ENCODE measurements at places on chromosomes 11 and 22. TPM values are rescaled to one million over a fixed set of nuclear protein-coding genes. Genes with fewer than 3 reads are reported as not detected.

- DNase-seq: no peak
Observed at GRCh38 chr11:38043060-38043459, 1445.0 kb upstream of the RAG2 start.

GRCh38 chr22:46695346-46696228 lies 42.5 kb downstream of the CERK start:
- DNase-seq: no peak

DNA sequence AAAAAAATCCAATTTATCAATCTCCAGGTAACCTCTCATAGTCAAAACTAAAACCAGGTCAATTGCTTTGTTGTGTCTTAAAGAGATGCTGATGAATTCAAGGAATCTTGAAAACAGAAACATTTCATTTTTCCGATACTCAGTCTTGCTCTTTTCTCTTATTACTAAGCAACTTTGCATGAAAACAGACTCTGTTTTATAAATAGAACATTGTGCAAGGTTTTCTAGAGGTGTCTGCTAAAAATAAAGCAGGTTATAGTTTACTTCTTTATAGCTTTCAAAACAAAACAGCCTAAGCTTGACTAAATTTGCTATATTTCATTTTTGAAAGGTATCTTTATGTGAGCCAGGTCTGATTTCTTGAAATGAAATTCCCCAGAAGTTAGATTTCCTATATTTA lies 109.3 kb downstream of the ARL14EP start:
- no peak for DNase-seq

GRCh38 chr11:63920126-63920938 lies 3.4 kb upstream of the RCOR2 start:
- DNase-seq: no peak

DNA sequence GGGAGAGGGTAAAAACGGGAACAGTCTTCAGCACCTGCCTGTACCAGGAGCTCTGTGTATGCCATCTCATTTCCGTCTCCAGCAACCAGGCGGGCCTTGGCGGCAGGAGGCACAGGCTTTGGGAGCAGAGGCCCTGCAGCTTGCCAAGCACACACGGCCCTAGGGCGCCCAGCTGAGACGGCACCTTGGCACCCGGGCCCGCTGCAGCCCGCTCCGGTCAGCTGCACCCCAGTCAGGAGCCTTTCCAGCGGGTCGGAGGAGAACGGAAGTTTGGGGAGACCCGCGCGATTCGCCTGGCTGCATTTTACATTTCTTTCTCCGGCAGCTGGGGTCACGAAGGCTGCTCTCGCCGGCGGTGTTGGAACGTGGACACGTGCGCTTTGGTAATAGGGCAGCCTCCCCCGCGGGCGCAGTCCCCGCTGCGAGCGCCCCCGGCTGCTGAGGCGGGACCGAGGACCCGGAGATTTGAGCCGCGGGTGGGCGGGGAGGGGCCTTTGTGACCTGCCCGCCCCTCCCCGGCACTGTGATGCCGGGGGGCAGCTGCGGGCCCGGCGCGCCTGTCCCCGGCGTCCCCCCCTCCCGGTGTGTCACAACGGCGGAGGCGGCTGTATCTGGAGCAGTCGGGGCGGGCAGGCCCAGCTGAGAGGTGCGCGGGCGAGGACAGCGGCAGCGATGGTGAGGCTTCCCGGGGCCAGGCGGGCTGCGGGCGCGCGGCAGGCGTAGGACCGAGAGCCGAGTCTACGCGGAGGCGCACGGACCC lies at the start of gene TUBA8:
Gene TUBA8 (plus strand): TSS at position 616 of the 760 bp plus-strand sequence. CDS start 57 bp downstream, at position 673.
- DNase-seq: no peak

DNA sequence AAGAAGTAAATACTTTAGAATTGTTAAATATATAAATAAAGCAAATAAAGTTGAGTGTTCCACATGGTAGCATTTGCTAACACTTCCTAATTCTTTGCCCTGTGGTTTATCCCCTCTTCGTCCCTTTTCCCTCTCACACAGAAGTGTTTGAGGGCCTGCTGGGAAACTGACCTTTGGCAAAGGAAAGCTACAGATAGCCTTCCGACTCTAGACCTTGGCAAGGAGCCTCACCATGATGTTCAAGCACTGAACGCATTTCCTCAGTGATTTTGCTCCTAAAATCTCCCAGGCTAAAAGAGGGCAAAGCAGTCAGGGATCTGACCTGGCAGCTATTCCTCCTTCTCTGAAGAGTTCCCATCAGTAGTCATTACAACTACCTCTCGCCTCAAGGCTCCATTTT lies 52.5 kb upstream of the HORMAD2 start:
- no peak for DNase-seq

- peak; percentile 84 for DNase-seq
Observed at GRCh38 chr11:63567044-63567840, 4.1 kb upstream of the PLAAT2 start.

GRCh38 chr11:2924381-2924780 lies 4.8 kb downstream of the PHLDA2 start:
- no peak for DNase-seq

DNA sequence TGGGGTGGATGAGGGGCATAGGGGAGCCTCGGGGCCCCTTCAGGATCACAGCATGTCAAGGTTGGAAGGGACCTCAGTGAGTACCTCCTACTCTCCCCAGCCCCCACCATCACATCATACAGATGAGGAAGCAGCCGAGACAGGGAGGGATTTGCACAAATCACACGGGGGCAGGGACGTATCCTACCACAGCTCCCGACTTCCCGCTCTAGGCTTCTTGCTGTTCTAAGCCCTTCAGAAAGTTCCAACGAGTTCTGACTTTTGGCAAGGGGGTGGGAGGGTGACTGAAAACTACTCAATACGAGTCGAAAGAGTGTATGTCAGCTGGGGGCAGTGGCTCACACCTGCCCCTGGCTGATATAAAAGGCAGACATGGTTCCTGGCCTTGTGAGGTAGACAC lies 4.7 kb upstream of the RAD9A start:
- DNase-seq: no peak

DNA sequence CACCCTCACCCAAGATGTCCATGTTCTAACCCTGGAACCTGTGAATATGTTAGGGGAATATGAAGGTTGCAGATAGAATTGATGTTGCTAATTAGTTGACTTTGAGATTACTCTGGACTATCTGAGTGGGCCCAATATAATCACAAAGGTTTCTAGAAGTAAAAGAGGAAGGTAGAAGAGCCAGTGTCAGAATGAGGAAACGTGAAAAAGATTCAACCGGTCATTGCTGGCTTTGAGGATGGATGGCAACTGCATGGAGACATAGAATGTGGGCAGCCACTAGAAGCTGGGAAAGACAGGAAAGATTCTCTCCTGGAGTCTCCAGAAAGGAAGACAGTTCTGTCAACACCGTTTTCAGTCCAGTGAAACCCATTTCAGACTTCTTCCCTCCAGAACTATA lies 86.6 kb downstream of the CLPB start:
- no peak for DNase-seq

GRCh38 chr11:76837696-76838677 lies 22.7 kb upstream of the ACER3 start:
- no peak for DNase-seq

GRCh38 chr11:4891996-4892640 lies 10.4 kb downstream of the OR51T1 start:
- no peak for DNase-seq

- DNase-seq: no peak
Observed at GRCh38 chr22:22210889-22211833, 33.4 kb upstream of the VPREB1 start.

DNA sequence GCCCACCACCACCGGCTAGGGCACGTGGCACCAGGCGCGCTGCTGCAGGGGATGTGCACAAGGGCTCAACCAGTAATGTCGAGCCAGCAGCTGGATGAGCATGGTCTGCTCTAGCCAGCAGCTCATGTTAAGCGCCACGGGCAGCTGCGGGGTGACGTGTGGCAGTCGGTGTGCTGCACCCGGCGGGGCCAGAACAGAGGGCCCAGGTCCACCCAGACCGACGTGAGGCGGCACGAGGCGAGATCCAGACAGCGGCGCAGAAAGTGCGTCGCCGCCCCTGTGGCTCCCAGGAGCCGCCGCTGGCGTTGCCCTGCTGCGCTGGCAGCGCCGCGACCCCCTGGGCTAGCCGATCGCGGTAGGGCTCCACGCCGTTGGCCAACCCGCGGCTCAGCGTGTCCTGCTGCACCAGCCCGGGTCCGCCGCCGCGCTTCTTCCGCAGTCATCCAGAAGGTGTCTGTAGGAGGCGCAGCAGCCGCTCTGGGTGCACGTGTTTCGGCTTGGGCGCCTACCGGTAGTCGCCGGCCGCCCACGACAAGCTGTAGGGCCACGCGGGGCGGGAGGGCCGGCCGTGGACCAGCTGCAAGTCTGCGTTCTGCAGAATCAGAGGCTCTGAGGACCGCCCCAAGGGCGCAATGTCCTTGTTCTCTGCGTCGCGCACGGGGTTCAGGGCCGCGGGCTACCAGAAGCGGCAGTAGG lies 4.6 kb upstream of the GALR3 start:
- peak; percentile 59 for DNase-seq

The ENTHD1 gene
- not detected for total RNA-seq

The FOSL1 gene
- not detected for total RNA-seq

The ALDH3B1 gene
- not detected for total RNA-seq

The DBX1 gene
- total RNA-seq: not detected

The HIRA gene
- 29.3 TPM for total RNA-seq

The F2 gene
- total RNA-seq: not detected
